Heart right ventricle (tissue), 16 donors: ENCODE measurements at places on chromosomes 4 and X.

GRCh38 chr4:153137159-153137558 is 67.1 kb upstream of the TRIM2 start:
- DNase-seq: no peak

DNA sequence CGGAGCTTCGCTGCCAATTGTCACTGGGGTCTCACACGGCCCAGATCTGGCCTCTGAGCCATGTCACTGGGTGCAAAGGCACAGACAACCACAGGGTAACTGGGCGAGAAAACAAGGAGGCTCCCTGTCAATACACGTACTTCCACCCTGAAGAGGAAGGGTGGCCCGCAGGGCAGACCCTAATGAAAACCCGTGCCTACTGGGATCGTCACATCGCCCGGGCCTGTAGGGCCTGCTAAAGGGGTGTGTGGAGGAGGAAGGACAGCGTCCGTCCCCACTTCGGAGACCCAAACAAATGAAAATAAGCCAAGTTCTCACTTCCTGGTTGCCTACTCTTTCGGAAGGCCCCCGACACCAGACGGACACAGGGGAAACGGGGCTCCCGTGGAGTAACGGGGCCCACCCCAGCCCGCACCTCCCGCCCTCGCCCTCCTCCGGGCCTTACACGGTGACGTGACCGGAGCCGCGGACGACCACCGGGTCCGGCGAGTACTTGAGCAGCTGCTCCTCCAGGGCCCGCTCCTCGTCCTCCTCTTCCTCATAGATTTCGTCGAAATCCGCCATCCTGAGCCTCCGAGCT is 578 bp downstream of the CHIC2 start:
- no peak for DNase-seq

DNA sequence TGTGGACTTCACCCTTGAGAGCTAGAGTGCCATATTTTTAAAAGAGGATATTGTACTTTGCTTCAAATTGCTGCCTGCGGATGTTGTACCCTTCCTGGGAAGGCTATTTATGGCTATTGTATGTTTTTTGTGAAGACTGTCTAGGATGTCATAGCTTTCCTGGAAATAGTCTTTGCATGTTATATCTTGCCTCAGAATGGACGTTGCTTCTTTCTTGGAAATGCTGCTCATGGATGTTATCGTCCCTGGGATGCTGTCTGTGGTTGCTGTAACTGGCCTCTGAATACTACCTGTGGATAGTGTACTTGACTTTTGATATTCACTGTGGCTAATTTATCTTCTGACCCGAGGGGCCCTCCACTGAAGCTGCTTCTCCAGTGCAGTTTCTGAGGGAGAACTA is 146.8 kb downstream of the ENOX2 start:
- no peak for DNase-seq

DNA sequence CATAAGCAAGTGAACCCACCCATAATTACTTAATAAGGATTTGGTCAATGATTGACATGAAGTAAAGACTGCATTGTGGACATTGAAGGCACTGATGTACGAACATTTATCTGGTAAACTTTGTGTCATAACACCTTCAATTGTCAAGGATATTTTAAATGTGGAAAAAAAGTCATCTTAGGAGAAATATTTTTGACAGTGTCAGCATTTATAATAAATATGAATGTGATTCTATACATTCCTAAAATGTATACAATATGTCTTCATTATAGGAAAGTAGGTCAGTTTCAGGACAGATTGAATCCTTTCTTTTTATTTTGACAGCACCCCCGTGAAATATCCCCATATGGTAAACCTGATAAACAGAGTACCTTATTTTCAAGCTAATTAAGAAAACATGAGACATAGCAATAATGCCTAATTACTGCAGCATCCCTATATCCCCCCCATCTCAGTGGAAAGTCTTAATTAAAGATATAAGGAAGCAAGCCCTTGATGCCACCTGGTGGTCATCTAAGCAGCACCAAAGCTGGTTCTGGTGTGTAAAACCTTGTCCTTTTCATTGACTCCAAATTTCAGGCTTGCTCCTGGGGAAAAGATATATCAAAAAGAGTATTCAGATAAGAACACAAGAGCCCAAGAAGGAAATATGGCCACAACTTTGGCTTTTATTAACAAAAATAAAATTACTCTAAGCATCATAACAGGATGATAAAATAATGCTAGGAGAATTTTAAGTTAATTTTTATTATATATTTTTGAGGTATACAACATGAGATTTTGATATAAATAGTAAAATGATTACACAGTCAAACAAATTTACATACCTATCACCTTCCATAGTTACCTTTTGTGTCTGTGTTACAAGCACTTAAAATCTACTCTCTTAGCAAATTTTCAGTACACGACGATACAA is 379.7 kb downstream of the TLL1 start:
- no peak for DNase-seq

DNA sequence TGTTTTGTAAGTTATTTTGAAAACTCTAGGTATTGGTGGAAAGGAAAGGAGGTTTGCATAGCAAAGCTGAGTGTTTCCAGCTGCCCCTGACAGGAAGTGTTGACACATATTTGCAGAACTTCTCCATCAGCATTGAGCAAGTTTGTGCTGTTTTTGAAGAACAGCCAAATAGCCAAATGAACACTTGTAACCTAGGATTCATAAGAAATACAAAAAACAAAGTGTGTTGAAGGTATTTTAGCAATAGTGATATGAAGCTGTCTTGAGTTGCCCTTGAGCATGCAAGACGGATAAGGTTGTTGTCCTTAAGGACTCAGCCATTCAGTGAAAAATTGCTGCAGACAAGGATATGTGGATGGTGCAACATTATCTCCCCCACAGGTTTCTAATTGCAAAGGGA is 68.3 kb upstream of the PGM2 start:
- DNase-seq: peak; percentile 22

- DNase-seq: no peak
Observed at GRCh38 chrX:10900585-10901289, 210.4 kb upstream of the HCCS start.

DNA sequence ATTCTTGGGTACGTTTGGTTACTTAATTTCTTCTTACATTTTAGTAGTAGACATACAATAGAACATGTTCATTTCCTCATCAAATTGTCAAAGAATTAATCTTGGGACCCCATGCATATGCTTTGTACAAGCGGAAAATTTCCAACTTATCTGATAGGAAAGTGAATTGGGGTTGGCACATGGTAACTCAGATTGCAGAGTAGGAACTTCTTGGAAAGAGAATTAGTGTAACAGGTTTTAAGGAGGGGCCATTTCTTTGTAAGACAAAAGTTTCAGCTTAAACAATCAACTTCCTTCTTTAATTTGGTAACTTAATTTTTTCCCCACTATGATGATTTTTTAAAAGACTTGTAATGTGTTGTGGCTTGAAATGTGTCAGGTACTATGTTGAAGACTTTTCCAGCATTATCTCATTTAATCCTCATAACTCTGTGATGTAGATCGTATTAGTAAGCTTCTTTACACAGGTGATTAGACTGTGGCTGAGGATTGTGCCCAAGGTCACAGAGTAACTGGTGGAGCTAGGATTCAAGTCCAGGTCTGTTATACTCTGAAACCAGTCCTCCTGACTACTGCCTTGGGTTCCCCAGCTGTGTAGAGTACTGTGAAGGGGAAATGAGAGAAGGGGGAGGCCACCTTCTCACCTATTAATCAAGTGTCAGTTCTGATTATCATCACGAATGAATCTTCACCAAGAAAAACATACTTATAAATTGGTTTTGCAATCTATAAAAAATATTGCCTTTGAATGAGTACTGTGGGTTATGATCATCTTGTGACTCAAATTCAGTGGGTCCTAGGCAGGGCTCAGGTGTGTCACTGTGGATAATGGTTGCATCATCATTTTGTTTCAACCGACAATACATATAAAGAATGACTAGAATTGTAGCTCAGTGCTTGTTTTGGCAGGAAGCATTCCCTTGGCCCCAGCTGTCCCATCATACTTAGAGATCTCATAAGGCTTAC is 4.3 kb downstream of the GK start:
- no peak for DNase-seq

DNA sequence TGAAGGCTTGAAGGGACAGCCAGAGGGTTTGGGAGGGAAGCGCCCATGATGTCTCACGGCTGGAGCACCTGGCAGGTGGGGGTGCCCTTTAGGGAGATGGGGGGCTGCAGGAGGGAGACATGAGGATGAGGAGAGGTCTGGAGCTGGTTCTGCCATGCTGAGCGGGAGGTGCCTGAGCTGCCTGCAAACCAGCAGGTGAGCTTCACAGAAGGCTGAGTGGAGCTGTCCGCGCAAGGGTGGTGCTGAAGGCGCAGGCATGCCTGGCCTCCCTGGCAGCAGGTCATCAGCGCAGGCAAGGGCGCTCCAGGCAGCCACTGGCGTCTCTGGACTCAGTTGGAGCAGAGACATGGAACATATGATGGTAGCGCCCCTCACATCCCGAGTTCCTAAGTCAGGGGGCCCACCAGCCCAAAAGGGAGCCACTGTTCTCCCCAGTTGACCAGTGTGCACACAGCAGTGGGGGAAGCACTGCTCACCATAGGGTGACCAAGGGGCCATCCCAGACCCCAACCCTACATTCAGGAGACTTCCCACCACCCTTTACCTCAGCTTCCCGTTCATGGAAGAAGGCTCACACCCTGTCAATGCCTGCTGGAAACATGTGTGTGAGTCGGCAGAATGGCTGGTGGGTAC is 25.8 kb downstream of the ADRA2C start:
- peak; percentile 56 for DNase-seq

- DNase-seq: no peak
Observed at GRCh38 chr4:80446664-80447063, 111.1 kb downstream of the CFAP299 start.

- no peak for DNase-seq
Observed at GRCh38 chrX:67328476-67328875, 215.3 kb upstream of the AR start.

DNA sequence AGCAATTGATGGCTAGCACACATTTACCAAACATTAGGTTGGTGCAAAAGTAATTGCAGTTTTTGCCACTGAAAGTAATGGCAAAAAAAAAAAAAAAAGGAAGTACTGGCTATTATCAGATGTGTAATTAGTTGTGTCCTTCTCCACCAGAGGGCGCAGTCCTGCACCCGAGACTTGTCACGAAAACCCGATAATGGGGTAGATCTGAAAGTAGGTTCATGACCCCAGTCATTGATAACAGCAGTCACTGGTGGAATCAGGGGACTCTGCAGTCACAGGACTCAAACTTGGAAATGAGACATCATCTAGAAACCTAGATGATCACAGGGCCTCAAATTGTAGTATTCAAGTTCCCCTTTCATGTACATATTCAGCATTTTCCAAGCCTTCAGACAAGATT is 13.1 kb upstream of the ACOT9 start:
- peak; percentile 44 for DNase-seq

DNA sequence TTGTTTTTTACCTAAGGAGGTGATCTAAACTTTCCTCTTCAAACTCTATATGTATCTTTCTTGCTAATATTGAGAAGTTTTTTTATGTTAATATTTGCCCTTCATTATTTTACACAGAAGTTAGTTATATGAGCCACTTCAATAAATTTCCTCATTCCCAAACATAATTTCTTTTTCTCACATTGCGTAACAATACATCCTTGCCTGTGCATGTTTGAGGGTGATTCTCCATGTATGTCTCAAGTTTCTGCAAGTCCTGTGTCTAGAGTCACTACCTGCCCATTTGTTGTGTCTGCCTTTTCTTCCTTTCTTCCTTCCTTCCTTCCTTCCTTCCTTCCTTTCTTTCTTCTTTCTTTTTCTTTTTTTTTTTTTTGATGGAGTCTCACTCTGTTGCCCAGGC is 2057.9 kb downstream of the PCDH7 start:
- DNase-seq: no peak

DNA sequence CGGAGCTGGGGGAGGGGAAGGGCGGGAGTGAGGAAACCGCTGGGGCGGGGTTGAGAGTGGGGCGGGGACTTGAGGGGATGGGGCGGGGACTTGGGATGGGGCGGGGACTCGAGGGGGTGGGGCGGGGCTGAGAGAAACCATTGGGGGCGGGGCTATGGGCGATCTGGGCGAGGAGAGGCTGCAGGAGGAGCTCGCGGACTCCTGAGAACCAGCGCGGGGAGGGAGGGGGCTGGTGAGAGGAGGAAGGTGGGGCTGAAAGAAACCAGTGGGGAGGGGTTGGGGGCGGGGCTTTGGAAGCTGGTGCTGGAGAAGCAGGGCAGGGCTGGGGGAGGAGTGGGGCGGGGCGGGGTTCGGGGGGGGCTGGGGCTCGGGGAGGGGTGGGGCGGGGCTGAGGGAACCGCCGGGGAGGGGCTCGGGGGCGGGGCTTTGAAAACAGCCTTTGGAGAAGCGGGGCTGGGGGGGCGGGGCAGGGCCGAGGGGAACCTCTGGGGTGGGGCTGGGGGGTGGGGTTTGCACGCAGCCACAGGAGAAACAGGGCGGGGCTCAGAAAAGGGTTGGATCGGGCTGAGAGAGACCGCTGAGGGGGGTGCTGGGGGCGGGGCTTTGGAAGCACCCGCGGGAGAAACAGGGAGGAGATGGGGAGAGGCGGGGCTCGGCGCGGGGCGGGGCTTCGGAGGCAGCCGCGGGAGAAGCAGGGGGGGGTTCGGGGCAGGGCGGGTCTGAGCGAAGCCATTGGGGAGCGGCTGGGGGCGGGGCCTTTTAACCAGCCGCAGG is 777 bp upstream of the EOLA2 start:
- peak; percentile 95 for DNase-seq

DNA sequence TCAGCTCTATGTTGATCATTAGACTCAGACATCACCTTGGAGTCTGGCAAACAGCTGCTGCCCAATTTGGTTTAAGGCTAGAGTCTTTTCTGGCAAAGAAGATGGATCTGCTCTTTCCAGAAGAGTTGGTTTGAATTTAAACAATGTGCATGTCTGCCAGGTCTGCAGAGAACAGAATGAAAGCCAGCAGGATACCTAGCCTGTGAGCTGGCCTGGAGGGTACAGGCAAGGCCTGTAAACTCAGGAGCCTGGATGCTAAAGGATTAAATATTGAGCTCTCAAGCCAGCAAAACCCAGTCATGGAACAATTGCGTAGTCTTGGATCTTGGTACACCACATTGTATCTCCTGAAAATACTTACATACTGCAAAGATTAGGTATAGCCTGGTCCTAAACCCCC is 15.6 kb upstream of the PDLIM3 start:
- no peak for DNase-seq

- no peak for DNase-seq
Observed at GRCh38 chr4:88846206-88846790, 148.7 kb upstream of the NAP1L5 start.

- no peak for DNase-seq
Observed at GRCh38 chr4:144757969-144758368, 112.0 kb downstream of the HHIP start.

DNA sequence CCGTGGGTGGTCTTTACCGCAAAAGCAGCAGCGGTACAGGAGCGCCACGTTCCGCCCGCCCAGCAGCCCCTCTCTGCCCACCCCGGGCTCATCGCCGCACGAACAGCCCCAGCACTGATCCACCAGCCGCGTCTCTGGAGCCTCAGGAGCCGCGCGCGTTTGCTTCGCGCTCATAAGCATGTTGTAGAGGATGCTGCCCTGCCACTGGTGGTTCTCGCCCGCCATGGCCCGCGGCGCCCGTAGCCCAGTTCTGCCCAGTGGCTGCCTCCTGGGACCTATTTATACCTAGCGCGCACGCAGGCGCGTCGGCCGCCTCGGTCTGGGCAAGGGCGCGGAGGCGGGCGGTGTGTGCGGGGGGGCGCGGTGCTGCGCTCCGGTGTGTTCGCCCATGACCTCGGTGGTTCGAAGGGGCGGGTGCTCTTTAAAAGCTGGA is at the start of gene NR0B1:
NR0B1 (minus strand) TSS at position 252 of the 433 bp plus-strand sequence; CDS start at position 225, 27 bp downstream.
- DNase-seq: peak; percentile 10
